Left renal cortex interstitium (tissue), 4 donors: ENCODE measurements at places on chromosomes 5 and 9. TPM values are rescaled to one million over a fixed set of nuclear protein-coding genes. Genes with fewer than 3 reads are reported as not detected.

Gene MAMDC4
- 11.8 TPM for polyA plus RNA-seq

Gene SURF1
- polyA plus RNA-seq, result 43.4 TPM

Gene PCYOX1L
- 17.2 TPM for polyA plus RNA-seq

Gene LIX1
- polyA plus RNA-seq, result 5.1 TPM

- DNase-seq, result no peak
These were observed 25.6 kb upstream of the HMGCS1 start for GRCh38 chr5:43338862-43339261.

- no peak for DNase-seq
These were observed 184.4 kb downstream of the CD180 start for GRCh38 chr5:67012171-67012570.

- no peak for DNase-seq
These were observed 1302.7 kb downstream of the EFNA5 start for GRCh38 chr5:106368021-106368420.

GRCh38 chr9:134329886-134330285 is 3.6 kb downstream of the RXRA start:
- no peak for DNase-seq

DNA sequence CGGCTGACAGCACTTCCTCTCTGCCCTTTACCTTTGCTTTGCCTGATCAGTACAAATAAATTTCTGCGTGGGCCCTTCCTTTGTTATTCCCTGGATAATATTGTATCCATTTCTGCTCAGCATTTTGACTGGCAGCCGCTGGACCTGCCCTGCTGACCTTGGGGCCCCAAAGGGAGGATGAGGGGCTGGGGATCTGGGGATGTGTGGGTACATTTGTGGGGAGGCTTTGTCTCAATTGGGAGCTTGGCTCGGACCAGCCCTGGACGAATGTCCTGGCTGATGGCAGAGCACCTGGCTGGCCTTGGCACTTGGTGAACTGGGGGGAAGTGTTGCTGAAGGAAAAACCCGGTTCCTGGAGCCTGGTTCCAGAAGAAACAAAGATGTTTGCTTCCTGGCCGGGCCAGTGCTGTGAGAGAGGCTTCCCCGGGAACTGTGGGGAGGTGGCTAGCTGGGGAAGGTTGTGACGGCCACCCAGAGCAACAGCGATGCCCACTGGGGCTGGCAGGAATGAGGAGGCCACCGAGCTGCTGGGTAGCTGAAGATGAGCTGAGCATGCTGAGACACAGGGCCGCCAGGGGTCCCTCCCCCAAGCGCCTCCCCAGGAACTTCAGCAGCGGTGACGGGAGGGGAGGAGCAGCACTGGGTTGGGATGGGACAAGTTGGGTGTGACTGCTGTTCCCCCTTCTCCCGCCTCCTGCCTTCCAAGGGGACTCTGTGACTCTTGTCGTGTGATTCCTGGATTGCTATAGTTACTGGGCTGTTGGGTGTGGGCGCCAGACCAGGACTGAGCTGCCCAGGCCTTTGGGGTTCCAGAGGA is 8.4 kb downstream of the LMX1B start:
- no peak for DNase-seq

DNA sequence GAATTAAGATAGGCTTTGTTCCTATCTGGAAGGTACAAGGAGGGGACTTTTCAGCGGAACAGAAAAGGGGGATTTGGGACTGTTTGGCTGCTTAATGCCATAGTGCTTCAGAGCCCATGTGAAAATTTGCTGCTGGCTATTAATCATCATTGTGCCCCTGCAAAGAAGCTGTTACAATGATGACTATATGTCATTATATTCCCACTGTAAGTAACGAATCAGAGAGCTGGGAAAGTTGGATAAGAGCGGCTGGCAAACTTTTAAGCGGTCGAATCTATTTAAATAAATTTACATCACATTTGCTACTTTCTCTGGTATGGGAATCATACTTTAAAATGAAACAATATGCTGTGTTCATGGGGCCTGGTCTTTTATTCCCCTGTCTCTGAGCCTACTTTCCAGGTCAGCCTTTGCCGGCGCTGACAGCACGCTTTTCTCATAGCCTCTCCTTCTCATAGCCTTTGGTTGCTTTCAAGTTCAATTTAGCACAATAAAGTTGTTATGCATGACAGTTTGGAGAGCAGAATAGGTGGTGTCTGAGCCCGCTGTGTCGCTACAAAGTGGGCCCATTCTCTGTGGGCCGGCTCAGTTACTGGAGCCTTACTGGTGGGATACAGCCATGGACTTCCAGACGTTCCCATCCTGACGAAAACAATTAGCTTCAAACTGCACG is 271.2 kb upstream of the TMEM161B start:
- DNase-seq, result no peak

- DNase-seq, result no peak
These were observed 27.7 kb downstream of the ARHGEF37 start for GRCh38 chr5:149608936-149609545.

DNA sequence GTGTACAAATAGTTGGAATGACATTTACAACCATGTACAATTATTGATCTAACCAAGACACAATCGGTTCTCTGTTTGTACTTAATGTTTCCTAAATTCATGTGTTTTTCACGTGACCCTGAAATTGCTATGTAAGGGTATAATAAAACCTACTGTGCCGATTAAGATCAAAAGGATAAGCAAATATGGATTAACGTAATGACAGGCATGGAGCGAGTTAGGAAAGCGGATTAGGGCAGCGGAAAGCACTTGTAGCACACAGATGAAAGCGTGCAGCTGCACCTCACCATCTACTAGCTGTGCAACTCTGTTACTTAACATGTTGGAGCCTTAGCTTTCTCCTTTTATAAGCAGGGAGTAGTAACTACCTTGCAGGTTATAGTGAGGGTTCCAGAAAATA is 38.3 kb upstream of the ZFYVE16 start:
- DNase-seq, result no peak

Gene PLAC8L1
- 2.6 TPM for polyA plus RNA-seq

Gene OLFML2A
- polyA plus RNA-seq, result 23.5 TPM

Gene NEUROG1
- polyA plus RNA-seq, result not detected

Gene C9orf153
- polyA plus RNA-seq, result 0.26 TPM

Gene SERINC5
- polyA plus RNA-seq, result 52.1 TPM

DNA sequence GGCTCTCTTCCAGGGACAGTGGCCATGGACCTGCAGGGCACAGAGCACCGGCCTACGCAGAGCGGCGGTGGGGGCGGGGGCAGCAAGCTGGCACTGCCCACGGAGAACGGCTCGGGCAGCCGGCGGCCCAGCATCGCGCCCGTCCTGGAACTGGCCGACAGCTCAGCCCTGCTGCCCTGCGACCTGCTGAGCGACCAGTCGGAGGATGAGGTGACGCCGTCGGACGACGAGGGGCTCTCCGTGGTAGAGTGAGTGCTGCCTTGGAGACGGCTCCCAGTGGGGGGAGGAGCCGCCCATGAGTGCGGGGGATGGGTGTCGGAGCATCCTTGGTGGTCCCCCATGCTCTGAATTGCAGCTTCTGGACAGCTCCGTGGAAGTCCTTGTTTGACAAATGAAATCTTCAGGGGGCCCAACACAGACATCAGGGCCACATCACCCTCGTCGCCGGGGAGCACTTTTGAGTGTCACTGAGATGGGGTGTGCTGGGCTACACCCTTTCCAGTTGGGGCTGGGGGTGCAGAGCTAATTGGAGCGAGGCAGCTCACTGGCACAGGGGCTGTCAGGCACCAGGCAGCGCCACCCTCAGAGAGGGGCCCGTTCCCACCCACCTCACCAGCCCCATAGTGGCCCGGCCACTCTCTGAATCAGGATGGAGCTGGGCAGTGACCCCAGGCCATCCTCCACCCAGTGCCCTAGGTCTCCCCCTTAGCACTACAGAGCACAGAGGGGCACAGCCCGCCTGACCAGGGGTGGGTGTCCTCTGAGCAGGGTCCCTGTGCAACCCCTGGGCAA is 70.9 kb downstream of the KCNT1 start:
- no peak for DNase-seq

Gene CCIN
- 0.30 TPM for polyA plus RNA-seq

GRCh38 chr5:35644543-35644942 is 26.9 kb downstream of the SPEF2 start:
- no peak for DNase-seq

DNA sequence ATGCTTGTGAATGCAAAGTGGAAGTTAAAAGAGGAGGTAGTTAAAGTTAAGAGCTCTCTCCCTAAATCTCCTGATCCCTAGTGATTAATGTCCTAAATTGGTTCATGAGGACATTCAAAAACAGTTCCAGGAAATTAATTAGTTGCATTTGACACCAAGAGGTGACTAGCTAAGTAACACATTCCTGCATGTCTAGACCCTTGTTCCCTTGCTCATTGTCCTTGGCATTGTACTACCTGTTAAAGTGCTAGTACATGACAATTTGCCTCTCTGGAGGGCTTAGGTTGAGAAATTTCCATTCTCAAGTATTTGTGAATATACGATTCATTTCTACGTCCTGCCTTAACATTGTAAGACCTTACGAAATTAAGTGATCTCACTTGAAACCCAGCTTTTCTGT is 278.6 kb upstream of the CDH10 start:
- DNase-seq, result no peak

DNA sequence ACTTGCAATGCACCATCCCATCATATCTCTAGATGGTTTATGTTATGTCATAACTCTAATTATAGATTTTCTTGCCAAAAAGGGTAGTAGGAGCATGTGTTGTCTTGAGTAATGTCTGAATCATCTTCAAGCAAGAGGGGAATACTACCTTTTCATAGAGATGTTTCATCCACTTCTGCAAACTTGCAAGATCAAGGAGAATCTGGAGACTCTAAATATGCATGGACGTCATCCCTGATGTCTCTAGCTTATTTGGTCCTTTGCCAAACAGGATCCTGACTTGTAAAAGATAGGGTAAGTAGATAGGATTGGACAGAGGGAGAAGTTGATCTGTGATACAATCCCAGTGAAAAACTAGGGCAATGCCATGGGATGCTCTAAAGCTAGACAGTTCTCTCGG is 246.5 kb downstream of the DMRTA1 start:
- DNase-seq, result no peak

DNA sequence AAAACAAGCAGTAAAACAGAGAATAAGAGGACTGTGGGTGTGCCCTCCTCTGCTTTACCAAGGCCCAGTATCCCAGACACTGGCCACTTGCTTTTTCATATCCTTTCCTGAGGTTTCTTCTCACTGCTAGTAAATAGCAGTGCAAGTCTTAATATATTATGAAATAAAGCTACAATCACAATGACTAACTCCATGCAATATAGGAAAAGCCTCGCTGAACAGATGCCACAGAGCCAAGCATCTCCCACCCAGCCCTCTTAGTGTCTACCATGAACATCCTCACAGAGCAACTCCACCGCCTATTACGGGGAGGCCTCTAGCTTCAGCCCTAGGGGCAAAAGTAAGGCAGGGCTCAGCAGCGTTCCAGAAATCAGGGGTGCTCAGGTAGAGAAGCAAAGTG is 130.7 kb upstream of the LHFPL2 start:
- DNase-seq, result no peak

- DNase-seq, result no peak
These were observed 82.6 kb downstream of the PRELID2 start for GRCh38 chr5:145752534-145752933.

DNA sequence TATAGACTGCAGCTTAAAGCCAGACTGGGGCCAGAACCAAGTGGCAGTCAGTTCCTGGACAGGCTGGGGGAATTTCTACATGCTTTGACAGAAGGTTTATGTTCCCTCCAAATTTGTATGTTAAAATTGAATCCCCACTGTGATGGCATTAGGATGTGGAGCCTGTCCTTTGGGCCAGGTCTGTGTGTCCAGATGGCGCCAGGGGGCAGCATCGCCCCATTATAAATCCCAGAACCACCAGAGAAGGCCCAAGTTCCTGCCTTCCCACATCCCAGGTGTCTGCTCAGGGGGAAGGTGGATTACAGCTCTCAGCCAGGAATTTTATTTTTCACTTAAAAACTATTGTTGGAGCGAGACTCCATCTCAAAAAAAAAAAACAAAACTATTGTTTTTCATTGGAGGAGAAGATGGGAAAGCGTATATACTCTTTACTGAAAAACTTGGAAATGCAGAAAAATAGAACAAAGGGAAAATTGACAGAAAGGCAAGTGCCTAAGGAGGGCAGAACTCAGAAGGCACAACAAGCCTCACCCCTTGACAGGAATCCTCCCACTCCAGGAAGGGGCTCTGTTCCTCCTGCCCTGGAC is 5.0 kb downstream of the IL3 start:
- DNase-seq, result no peak

GRCh38 chr5:155434267-155434666 is 420.7 kb downstream of the KIF4B start:
- DNase-seq, result no peak

Gene CDH12
- 7.1 TPM for polyA plus RNA-seq

Gene PIP5K1B
- 6.6 TPM for polyA plus RNA-seq

DNA sequence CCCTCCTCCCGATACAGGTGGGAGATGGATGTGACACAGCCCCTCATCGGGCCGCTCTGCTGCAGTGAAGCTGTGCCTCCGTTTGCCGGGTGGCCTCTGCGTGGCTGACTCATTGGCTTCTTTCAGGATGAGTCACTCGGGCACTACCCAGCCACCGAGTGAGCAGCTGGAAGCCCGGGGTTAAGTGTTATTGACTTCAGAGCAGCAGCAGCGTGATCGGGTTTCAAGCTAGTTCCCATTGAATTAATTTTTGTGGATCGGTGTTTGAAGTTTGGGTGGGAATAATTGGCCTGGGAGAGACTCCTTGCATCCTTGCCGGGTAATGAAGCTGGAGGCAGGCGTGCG is 266.4 kb upstream of the IRX4 start:
- no peak for DNase-seq

DNA sequence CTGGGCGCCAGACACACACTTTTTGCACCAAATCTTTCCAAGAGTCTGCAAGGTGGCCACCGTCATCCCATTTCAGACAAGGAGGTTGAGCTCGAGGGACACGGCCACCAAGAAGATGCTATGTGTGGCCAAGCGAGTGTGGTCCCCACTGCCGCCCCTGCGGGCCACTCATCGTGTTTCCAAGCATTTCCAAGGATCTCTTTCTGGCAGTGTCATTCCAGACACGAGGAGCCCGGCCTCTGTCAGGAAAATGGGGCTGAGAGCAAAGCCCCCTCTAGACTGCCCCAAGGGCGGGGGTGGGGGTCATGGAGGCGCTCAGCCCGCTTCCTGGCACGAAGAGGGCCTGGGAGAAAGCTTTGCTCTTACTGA is 10.6 kb downstream of the VAV2 start:
- DNase-seq, result no peak

DNA sequence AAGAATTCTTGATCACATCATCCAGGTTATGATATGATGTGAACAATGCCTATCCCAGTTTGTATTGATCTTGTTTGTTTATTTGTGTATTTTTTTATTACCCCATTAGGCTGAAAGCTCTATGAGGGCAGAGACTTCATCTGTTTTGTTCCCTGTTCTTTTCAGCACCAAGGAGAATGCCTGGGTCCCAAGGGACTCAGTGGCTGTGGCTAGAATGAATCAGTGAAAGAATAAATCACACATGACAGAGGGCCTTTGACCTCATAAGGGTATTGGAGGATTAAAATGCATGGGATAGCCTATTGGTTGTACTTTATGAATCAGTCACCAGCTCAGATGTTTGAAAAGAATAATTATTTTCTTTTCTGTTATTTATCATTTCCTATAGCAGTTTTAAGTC is 292.2 kb downstream of the GAS1 start:
- DNase-seq, result no peak

Gene CAVIN4
- 2.7 TPM for polyA plus RNA-seq

- no peak for DNase-seq
These were observed 169.1 kb downstream of the CAAP1 start for GRCh38 chr9:26723486-26723885.

Gene FRRS1L
- polyA plus RNA-seq, result 2.4 TPM

GRCh38 chr5:64526734-64527439 is 21.1 kb downstream of the RGS7BP start:
- DNase-seq, result no peak
